ENCODE measurements at places on chromosomes 12 and 14.

DNA sequence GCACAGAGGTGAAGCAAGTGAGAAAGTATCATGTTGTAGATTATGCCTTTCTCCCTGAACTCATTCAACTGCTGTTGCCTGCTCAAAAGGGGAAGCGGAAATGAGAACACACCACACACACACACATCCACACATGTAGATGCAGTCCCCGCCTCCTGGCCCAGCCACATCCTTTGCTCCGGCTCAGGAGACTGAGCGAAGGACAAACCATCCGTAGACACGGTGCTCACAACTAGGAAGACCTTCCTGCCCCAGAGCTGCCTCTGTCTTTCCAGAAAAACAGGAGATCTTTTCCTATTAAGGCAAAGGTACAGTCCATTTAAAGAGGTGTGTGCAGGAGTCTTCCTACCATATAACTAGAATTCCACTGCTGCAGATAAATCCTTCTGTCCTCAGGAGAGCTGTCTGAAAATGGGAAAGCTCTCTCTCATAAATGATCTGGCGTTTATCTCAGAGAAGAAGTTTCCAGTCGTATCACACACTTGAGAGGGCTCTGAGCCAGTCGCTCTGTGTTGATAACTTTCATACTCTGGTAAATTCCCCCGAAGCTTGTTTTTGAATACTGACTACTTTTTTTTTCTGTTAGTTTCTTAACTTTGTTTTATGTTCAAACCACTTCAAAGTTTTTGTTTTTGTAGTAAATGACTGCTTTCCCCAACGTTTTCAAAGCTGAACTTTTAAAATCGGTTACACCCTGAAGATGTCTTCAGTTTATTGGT is at the start of gene TESPA1:
TSS of gene TESPA1 (minus strand) at position 105 of the 719 bp plus-strand sequence. CDS start 10,200 bp downstream, outside the sequence.
- DNase-seq, result peak; percentile 78

DNA sequence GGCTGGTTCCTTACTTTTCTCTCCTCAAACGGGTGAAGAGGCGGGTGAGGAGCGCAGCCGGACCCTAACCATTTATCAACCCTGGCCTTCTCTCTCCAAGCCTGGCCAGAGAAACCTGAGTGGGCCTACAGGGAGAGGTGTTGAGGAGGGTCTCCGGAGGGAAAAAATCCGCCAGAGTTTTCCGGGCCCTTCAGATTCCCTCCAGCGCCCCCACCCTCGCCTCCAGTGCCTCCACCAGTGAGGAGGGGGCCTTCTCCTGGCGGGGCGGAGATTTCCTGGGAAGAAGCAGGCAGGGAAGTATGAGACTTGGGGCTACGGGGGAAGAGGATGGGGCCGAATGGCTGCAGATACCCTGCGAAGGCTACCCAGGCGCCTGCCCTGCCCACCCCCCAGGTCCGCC is 1.4 kb upstream of the HOXC5 start:
- DNase-seq, result no peak

GRCh38 chr12:103833095-103833775 is 7.8 kb downstream of the NT5DC3 start:
- no peak for DNase-seq

DNA sequence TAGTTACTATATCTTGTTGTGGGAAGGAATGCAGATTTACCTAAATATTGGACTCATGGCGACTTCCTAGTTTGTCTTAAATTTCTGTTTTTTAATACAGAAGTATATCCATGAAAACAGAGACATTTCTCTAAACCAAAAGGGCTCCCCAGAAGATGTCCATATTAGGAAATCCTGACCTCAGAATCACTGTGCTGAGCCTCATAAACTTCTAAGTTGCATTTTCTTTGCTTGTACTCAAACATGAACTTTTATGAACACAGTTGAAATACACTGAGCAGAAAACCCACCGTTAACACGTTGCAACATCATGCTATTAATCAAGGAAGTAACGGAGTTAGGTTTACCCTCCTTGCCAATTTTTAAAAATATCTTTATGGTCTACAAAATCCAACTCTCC is 42.9 kb upstream of the NR2C1 start:
- no peak for DNase-seq

DNA sequence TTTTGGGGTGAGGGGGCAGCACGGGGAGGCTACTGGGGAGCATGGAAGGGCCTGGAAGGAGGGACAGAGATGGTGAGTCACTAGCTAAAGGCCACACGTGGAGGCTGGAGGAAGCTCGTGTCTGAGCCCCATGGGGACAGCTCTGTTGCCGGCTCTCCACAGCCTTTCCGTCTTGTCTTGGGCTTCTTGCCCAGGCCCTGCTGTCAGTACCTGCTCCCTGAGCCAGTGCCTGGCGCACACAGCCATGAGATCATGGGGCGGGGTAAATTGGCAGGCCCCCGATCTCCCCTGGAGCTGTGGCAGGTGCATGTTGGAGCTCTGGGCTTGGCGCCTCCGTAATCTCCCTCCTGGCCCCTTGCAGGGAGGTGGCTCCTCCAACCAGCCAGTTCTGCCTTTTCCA is 16.1 kb upstream of the KRT80 start:
- DNase-seq, result no peak

- DNase-seq, result no peak
Measured at GRCh38 chr14:59520224-59520623, 35.9 kb downstream of the JKAMP start.

- DNase-seq, result no peak
Measured at GRCh38 chr12:57498132-57498502, 10.2 kb downstream of the MARS1 start.

GRCh38 chr12:82746668-82747067 is 60.0 kb downstream of the TMTC2 start:
- DNase-seq, result no peak
